AG09319 (cell line): ENCODE measurements at places on chromosomes 5 and 9.

DNA sequence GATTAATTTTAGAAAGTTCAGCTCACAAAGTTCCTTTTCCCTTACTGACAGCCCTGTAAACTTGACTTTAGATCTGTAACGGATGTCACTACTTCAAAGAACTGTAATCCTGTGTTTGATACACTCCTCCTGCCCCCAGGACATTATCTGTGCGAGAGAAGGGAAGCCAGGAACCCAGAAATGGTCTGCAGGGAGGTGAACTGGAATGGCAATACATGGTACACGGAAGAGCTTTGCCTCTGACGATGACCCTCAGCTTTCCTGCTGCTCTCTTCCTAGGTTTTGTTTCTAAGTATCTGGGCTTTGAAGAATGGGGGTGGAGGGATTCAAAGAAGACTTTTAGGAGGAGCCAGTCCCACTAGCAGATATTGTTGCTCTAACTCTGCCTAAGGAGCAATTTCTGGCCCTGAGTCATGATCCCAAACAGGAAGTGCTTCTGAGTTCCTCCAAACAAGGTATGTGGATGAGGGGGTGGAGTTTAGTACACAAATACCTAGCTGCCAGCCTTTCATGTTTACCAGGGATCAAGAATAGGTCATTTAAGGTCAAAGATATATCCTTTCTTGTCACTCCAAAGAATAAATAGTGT lies 43.4 kb upstream of the TMC1 start:
- no peak for DNase-seq

DNA sequence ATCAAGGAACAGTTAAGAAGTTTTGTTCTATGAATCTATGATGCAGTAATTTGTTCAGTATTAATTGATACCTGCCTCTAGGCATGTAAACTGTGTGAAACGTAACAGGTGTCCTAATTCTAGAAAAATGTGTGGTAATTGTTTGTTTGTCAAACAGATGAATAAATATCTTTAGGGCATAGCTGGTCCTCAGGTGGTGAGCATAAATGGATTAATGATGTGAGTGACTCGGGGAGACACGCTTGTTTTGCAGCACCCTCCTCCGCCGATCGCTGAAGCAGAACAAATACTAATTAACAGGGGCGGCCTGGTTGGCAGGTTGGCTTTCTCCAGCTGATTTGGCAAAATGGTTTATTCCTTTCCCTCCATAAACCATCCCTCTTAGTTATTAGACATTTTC lies 88.8 kb downstream of the TLE4 start:
- no peak for DNase-seq

DNA sequence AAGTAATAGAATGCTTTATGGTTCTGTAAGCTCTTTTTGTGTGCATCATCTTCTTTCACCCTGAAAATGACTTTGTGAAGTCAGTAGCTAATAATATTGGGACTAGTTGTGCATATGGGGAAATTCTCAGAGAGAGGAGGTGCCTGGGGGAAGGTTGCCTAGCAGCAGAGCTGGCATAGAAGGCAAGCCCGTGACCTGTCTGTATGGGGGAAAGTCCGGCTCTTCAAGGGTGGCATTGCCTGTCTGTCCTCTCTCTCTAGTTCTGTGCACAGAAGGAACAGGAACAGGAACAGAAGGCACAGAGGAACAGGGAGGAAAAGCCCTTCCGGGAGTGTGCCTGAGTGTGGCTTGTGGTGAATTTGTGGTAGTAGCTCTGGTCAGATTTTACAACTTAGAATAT lies 33.1 kb downstream of the SH3GL2 start:
- DNase-seq, result no peak

DNA sequence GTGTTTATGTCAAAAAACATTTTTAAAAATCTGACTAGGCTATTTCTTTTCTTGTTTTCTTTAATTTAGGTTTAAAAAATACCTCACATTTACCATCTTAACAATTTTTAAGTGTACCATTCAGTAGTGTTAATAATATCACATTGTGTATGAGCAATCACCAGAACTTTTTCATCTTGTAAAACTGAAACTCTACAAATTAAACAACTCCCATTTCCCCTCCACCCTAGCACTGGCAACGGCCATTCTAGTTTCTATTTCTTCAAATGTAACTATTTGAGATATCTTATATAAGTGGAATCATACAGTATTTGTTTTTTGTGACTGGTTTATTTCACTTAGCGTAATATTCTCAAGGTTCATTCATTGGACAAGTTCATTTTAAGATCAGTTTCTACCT lies 27.7 kb downstream of the PLCXD3 start:
- no peak for DNase-seq

DNA sequence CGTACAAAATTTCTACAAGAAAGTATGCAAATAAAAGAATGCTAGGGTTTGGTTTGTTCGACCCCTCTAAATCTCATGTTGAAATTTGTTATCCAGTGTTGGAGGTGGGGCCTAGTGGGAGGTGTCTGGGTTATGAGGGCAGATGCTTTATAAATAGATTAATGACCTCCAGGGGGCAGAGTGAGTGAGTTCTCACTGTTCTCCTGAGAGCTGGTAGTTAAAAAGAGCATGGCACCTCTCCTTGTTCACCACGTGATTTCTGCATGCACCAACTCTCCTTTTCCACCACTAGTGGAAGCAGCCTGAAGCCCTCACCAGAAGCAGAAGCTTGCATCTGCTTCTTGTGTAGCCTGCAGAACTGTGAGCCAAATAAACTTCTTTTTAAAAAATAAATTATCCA lies 50.4 kb upstream of the FAM170A start:
- no peak for DNase-seq

DNA sequence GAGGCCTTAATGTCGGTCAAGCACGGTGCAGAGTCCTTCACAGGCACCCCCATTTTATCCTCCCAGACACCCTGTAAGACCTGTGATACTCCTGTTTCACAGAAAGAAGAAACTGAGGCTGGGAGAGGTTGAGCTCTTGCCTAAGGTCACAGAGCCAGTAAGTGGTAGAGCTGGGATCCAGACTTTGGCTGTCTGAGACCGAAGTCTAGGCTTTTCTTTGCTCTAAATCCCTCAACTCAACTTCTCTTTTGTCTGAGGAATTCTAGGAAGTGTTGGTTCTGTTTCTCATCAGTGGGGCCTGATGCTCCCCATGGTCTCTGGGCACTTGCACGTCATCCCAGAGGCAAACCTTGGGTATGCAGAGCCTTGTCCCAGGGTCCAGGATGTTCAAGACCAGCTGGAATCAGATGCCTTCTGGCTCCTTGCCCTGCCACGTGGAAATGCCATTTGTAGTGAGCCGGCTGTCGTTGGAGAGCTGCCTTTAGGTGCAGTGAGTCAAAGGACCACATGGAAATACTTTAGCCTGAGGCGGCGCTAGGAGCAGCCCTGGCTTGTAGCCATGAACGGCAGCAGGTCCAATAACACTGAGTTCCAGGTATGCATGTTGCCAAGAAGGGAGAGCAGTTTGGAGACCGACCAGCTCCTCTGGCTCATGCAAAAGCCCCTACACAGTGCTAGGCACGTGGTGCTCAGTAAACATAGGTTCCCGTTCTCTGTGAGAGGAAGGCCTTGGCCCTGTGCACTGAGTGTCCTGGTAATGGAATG lies 9.2 kb downstream of the DCANP1 start:
- peak; percentile 86 for DNase-seq

GRCh38 chr5:133523961-133524586 lies 88.3 kb downstream of the FSTL4 start:
- DNase-seq, result no peak

- no peak for DNase-seq
These were observed 318.5 kb upstream of the CHD1 start for GRCh38 chr5:99247346-99247745.

- no peak for DNase-seq
These were observed 31.0 kb upstream of the GABRP start for GRCh38 chr5:170752257-170753215.

- no peak for DNase-seq
These were observed 18.1 kb downstream of the PRRC2B start for GRCh38 chr9:131411719-131412681.

DNA sequence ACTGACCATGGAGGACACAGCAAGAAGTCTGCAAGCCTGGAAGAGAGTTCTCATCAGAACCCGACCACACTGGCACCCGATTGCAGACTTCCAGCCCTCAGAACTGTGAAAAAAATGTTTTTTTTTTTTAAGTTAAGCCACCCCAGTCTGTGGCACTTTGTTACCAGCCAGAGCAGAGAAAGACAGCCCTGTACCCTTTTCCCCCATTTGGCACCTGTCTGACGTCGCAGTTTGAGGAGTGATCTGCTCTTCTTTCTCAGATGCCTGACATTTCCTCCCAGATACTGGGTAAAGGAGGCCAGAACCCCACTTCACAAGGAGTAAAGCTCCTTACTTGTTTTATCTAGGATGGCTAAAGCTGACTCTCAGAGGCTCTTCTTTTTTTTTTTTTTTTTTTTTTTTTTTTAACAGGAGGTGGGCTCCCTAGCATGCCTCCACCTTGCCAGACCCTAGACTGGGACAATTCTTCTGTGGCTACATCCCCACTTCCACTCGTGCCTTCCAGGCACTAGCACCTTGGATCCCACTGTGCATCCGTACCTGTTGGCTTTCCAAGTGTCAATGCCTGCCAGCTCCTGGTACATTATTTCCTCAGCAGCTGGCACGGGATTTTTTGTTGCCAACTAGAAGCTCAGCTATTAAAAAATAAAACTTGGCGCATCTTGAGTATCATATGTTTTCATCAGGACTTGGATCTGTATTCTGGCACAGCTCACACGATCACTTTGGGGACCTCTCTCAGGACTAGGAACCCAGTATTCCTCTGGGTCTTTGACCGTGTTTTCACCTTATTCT lies 14.4 kb downstream of the CAMK4 start:
- DNase-seq, result no peak

DNA sequence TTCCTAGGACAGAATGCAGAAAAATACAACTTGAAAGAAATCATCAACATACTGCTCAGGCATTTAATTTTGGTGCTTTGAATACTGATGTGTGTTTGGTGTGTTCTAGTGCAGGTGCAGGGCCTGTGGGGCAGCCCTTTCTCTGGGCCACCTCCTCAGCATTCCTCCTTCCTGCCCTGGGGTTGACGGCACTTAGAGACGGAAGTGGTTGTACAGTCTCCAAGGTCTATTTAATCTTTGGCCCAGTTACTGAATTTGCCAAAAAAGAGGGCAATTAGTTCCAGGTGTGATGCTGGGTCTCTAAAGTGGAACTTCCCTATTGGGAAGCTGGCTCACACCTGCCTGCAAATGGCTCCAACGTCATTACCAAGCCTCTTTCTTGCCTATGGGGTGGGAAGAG lies 269.0 kb downstream of the SH3GL2 start:
- no peak for DNase-seq

DNA sequence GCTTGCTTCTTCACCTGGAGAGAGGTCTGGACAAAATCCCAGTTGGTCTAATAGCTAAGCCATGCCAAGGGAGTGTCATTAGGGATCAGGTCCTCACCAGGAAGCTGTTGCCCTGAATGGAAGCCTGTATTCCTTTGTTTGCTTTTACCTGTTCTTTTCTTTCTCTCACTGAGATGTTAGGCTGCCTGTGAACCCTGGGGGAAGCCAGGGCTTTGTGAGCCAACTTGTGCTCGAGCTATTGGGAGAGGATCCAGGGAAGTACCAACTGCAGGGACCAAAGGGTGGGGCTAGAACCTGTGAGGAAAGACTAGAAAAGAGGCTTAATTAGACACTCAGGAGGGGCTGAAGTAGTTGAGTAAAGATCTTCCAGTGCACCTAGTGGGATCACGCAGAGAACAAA lies 451.2 kb upstream of the TLE4 start:
- DNase-seq, result no peak

DNA sequence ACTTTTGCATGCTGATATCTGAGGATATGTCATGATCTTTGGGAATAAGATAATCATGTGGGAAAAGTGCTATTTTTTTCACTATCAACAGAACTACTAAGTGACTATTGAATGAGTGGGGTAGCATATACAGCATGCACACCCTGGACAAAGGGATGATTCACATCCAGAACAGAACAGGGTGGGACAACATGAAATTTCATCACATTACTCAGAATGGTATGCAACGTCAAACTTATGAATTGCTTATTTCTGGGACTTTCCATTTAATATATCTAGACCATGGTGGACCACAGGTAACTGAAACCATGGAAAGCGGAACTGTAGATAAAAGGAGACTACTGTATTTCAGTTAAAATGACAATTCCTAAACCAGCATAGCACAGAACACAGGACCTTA lies 370.0 kb downstream of the HINT1 start:
- DNase-seq, result no peak

GRCh38 chr5:156581725-156582124 lies 254.8 kb downstream of the SGCD start:
- no peak for DNase-seq

- DNase-seq, result no peak
These were observed 101.0 kb upstream of the GABRG2 start for GRCh38 chr5:161966564-161966963.

GRCh38 chr9:77808751-77809081 lies 160.6 kb upstream of the GNA14 start:
- DNase-seq, result no peak

- no peak for DNase-seq
These were observed 240.3 kb upstream of the NREP start for GRCh38 chr5:111997308-111997707.

GRCh38 chr5:103244398-103244797 lies 14.2 kb upstream of the MACIR start:
- DNase-seq, result no peak

DNA sequence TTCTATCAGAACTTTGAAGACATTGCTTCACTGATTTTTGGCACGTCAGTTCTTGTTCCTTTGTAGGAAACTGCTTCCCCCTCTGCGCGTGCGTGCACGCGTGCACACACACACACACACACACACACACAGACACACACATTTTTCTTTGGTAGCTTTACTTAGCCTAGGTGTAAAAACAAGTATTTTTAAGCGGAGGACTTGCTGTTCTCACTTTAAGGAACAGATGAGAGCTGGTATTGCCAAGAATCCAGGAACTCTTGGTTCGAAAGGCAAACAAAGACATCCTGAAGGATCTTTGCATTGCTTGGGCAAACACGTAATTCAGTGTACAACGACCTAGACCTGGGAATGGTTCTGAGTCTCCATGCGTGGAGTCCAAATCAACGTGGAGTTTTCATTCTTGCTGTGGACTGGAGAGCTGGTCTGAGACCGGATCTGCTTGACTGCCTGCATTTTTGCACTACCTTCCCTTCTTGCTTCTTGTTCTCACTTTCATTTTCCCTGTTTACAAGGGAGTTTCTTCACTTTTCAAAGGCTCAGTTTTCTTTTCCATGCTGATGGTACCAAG lies 8.2 kb downstream of the TMEM268 start:
- no peak for DNase-seq

GRCh38 chr5:174083056-174083827 lies 37.7 kb downstream of the NSG2 start:
- no peak for DNase-seq

DNA sequence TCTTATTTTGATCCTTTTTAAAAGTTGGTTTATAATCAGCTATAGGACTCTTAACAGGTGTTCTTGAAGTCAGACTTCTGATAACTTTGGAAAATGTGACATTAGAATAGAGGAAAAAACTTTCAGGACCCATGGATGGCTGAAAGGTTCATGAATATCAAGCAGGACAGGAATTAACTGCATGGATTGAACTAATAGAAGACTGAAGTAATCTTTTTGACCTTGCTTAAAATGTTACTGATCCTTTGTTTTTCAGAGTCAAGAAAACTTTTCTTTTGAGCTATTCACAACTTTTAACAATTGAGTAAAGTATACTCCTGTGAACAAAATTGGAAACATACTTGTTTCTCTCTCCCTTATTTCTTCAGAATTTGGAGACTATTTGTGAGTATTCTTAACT lies 79.2 kb downstream of the PLK2 start:
- no peak for DNase-seq

- DNase-seq, result no peak
These were observed 44.7 kb upstream of the SLC30A5 start for GRCh38 chr5:69049151-69049550.

- DNase-seq, result no peak
These were observed 110.8 kb downstream of the LHFPL2 start for GRCh38 chr5:78537821-78538220.

- DNase-seq, result no peak
These were observed 141.3 kb upstream of the ZNF366 start for GRCh38 chr5:72648480-72648879.
